GM23248 (cell line): ENCODE measurements at places on chromosomes 1 and 21. TPM values are rescaled to one million over a fixed set of nuclear protein-coding genes. Genes with fewer than 3 reads are reported as not detected.

DNA sequence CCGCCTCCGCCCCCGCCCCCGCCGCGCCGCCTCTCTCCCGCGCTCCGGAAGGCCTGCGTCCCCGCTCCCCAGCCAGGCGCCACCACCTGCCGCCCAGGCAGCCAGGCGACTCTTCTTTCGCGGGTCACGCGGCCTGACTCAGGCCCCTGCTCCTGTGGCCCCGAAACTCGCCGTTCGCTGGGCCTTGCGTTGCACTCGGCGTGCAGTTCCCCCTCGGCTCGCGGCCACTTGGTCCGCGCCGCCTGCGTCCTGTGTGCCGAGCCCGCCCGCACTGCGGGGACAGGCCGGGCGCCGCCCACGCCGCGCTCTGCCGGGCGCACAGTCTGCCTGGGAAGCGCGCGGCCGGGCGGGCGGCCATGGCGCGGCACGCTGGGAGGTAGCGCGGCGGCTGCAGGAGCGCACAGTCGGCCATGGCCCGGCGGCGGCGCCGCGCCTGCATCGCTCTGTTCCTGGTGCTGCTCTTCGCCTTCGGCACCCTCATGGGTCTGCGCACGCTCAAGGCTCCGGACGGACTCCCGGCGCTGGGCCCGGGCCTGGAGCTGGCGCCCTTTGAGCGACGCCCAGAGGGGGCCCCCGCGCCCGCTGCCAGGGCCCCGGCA is at the start of gene MANEAL:
Gene MANEAL, plus strand, starts transcription at position 75 of the 599 bp plus-strand sequence. Its CDS starts 336 bp downstream, at position 411.
- no peaks in the 10 kb centered on the region for H3K36me3 ChIP-seq
- H3K27me3 ChIP-seq: peaks cover 35% of the 10 kb centered on the region
- H3K4me3 ChIP-seq: peak within 1 kb of the TSS; percentile 74
- DNase-seq: peak; percentile 76
- H3K4me1 ChIP-seq: no peaks in the 10 kb centered on the region

DNA sequence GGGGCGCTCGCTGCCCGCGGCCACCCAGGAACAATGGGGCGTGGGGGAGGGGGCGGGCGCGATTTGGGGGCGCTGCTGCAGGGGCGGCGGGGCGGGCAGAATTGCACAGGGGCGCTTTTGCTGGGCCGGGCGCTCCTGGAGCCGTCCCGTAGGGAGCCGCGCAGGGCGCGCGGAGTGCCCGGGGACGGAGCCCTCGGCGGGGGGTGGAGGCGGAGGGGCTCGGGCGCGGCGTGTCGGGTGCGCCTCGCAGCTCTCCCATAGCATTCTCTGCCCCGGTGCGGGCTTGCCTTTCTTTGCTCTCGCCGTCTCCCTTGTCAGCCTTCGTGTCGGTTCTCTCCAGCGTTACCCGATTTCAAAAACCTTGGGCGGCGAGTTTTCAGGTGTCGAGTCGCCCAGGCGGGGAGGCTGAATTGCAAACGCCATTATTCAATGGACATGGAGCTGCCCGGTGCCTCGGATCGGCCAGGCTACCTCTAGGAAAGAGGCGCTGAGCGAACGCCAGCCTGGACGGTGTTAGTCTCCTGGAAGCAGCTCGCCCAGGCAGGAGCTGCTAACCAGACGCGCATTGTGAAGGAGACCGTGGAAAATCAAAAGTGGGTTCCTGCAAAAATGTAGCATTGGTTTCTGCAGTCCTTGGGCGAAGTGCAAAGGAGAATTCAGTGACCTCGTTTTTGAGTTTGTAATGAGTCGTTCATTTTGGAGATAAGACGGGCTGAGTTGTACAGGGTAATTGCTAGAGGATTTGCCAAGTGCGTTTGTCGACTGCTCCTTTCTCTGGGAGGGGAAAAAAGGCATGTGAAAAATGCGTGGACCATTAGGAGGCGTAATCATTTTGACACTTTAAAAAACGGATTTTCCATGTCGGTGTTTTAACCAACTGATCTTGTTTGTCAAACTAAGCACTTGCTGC is 626 bp downstream of the CXADR start:
- H3K27me3 ChIP-seq: peaks cover 32% of the 10 kb centered on the region
- no peak overlapping the region for H3K27ac ChIP-seq
- H3K4me3 ChIP-seq: peak overlapping the region; percentile 63
- peak; percentile 42 for DNase-seq
- no peaks in the 10 kb centered on the region for H3K36me3 ChIP-seq
- H3K4me1 ChIP-seq: peaks cover 9% of the 10 kb centered on the region; the same call in 1 of the 2 replicates

DNA sequence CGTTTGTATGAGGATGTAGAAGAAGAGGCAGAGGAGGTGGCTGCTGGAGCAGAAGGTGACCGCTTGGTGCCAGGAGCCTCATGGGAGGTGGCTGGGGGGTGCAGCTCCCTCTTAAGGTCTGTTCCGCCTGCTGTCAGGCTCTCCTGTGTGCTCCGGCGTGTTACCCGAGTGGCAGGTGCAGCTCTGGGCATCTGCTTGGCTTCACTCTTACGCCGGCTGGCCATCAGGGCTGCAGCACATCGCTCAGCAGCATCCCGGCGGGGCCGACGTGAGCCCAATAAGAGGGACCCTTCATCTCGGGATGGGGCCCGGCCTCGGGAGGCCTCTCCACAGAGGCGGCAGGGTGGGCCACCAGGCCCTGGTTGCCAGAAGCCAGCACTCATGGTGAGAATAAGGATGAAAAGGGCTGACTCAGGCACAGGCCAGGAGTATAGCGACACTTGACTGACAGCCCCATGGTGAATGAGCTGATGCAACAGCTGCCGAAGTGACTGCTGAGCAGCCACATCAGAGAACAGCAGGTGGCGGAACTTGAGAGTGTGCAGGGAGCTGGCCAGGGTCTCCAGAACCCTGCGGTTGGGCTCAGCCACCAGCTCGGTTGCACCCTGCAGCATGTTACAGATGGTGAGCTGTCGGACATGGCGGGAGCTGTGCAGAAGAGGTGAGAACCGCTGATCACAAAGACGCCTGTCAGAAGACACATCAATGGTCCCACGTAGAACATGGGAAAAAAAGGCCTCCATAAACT is 17.5 kb downstream of the LRRC41 start:
- no peak overlapping the region for H3K4me3 ChIP-seq
- no peaks in the 10 kb centered on the region for H3K27me3 ChIP-seq
- H3K36me3 ChIP-seq: peaks cover 42% of the 10 kb centered on the region
- H3K27ac ChIP-seq: no peak overlapping the region
- peaks cover 29% of the 10 kb centered on the region for H3K4me1 ChIP-seq

- H3K4me1 ChIP-seq: no peaks in the 10 kb centered on the region
- 0 out of 2 replicates have a peak, but pooled peaks cover 4% of the 10 kb centered on the region for H3K27me3 ChIP-seq
These were observed 41.7 kb downstream of the FMO4 start for GRCh38 chr1:171355727-171356126.

- H3K27me3 ChIP-seq: no peaks in the 10 kb centered on the region
- H3K4me3 ChIP-seq: no peak overlapping the region
- H3K4me1 ChIP-seq: no peaks in the 10 kb centered on the region
- no peak overlapping the region for H3K27ac ChIP-seq
These were observed 37.4 kb downstream of the FCER1A start for GRCh38 chr1:159339536-159339935.

The TINAGL1 gene
- total RNA-seq: 3.5 and 4.7 TPM in 2 replicates
